ENCODE measurements at places on chromosomes 11 and 22.

DNA sequence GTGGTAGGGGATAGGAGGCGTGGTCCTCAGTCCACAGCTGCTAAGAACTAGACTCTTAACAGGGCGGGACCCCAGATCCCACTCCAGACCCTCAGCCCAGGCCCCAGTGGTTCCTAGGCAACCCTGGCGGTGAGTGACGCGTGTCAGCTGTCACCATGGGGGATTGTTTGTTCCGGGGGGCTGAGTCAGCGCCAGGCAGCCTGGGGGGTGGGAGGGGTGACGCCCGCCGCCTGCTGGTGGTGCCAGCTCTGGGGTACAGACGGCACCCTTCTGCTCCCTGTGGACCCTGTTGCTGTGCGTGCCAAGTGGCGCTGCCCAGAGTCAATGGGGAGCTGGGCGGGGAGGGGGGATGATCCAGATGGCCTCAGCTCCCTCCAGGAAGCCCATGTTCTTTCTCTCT is 2.5 kb downstream of the CNIH2 start:
- peak; percentile 59 for DNase-seq

- DNase-seq: no peak
Measured at GRCh38 chr22:23622634-23623033, 9.5 kb downstream of the DRICH1 start.

GRCh38 chr11:72229925-72230763 is 5.6 kb downstream of the INPPL1 start:
- DNase-seq: no peak

DNA sequence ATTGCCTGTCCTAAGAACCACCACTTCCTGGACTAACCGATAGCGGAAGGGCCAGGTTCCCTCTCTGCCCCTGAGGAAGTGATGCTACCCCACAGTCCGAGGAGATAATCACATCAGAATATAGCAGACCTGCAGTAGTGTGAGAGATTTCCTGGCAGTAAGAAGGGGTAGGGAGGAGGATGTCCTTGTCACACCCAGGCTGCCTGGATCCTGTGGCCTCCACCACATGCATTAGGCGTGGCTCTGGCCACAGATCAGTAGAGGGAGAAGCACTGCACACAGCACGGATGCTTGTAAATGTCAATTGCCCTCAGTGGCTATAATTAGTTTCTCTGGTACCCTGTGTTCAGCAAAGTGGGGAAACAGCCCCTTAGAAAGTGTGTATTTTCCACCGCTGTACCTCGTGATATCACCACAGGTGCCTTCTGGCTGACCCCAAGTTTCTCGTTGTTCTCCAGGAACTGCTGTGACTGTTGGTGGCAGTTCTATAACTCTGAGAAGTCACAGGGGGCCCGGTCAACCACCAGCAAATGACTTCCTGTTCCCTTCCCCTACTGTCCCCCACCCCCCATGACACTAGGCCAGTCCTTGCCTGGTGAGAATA is 61.8 kb downstream of the UBASH3B start:
- no peak for DNase-seq

GRCh38 chr11:19055016-19055415 is 5.5 kb downstream of the MRGPRX2 start:
- DNase-seq: no peak

GRCh38 chr11:106391771-106392420 is 314.4 kb downstream of the AASDHPPT start:
- DNase-seq: no peak

DNA sequence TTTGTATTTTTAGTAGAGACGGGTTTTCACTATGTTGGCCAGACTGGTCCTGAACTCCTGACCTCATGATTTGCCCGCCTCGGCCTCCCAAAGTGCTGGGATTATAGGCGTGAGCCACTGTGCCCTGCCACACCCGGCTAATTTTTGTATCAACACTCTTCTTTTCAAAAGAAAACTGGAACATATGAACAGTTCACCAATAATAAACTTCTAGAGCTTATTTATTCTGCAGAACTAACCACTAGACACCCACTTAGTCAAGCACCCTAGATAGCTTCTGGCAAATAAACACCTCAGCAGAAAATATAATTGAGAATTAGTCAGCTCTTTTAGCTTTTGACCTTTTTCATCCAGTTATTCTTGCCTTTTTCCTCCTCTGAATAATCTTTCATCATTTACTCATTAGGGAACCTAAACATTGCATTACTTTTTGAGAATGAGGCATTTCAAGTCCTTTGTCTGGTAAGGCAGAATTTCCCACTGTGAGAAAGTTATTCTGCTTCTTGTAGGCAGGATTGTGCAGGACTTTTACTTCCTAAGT is 27.3 kb upstream of the TMEM41B start:
- DNase-seq: no peak

- no peak for DNase-seq
Measured at GRCh38 chr11:124233376-124233775, 7.5 kb upstream of the OR8G1 start.

- DNase-seq: no peak
Measured at GRCh38 chr11:81449588-81450156, 1284.0 kb downstream of the FAM181B start.

- DNase-seq: no peak
Measured at GRCh38 chr22:17115236-17115635, 5.9 kb downstream of the TMEM121B start.

DNA sequence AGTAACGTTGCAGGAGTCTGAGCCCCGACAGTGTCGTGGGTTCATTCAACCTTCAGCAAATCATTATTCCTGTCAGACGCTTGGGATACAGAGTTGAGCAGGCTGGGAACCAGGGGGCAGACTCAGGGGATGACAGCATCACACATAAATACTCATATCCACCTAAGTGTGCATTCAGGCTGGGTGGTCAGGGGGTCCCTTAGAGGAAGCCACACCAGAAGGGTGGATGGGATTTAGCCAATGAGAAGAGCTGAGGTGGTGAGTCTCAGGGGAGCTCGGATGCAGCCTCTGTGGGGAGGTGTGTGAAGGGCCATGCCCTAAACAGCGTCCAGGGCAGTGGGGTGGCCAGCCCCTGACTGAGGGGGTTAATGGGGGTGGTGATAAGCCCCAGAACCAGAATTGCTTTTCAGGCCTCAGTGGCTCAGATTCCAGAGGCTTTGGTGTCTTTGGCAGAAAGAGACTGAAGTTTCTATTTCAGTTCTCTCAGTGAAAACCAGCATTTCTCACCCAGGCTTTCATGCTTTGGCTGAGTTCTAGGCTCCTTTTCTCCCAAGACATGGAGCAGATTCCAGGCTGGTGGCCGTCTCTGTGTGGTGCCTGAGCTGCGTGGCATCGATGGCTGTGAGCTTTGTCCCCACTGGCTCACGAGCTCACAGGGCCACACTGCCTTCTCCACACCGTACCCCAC is 83.9 kb upstream of the CLDN5 start:
- DNase-seq: no peak

- no peak for DNase-seq
Measured at GRCh38 chr11:59000003-59000402, 60.7 kb downstream of the GLYATL1 start.

DNA sequence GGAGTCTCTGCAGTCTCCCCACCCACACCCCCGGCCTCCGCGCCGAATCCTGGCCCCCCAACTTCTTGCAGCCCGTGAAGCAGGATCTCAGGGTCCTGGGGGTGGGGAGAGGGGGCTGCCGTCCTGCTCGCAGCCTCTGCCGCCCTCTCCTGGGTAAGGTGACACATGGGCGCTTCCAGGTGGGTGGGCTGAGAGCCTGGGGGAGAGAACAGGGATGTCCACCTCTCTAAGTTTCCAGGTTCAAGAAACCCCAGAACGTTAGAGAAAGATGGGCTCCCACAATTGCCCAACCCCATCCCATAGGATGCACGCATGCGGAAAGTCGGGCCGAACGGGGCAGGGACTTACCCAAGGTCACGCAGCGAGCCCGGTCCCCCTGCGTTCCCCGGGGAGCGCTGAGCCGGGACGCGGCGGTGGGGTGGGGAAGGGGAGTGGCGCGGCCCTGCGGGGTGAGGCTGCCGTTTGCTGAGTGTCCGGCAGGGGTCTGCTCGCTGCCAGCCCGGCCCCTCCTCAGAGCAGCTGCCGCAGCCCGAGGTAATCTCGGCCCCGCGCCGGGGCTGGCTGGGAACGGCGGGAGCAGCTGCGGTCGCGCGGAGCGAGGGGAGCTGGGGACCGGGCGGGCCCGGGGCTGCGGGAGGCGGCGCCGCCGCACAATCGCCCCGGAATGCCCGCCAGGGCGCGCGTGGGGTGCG is 705 bp upstream of the CAPN1 start:
- peak; percentile 82 for DNase-seq

GRCh38 chr11:86089659-86090058 is 20.8 kb upstream of the PICALM start:
- no peak for DNase-seq

DNA sequence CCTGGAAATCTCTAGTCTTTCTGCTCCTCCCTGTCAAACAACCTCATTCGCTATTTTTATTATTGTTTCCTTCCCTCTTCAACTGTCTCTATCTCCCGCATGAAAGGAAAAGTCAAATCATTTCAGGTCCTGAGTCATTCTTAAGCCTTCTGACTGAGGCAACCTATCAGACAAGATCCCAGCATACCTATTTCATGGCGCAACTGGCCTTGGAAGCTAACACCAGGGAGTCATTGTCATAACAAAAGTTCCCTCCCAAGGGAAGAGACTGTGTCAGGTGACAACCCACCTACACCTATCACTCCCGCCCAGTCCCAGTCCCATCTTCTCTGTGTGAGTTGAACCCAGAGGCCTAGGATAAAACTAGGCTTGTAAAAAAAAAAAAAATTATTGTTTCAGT is 10.2 kb upstream of the ARHGAP42 start:
- no peak for DNase-seq

DNA sequence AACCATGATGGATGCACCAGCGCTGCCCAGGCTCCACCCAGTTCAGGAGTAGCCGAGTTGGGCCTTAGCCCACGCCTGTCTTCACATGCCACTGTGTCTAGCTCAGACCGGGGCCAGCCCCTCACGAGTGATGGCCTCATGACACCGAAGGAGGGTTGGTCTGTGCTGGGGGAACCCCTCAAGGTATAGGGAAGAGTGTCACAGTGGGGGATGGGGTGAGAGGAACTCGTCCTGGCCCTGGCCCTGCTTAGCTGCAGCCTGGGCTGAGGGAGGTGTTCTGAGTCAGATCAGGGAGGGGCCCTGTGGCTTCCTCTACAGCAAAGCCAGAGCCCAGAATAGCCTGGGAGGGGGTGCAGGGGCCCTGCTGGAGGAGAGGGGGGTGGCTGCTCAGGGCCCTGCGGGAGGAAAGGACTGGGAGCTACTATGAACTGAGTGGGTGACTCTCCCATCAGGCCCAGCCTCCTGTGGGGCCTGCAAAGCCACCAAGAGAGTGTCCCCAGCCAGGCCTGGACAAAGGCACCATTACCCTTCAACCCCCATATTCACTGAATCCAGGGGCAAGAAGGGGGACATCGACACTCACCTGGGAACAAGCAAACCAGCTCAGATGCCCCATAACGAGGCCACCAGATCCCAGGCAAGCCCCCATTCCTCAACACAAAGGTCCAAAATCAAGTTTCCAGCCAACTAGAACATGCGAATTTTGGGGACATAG is 41.2 kb downstream of the IGLL5 start:
- DNase-seq: no peak

GRCh38 chr22:50281957-50282356 is 11.8 kb upstream of the MAPK11 start:
- DNase-seq: no peak

DNA sequence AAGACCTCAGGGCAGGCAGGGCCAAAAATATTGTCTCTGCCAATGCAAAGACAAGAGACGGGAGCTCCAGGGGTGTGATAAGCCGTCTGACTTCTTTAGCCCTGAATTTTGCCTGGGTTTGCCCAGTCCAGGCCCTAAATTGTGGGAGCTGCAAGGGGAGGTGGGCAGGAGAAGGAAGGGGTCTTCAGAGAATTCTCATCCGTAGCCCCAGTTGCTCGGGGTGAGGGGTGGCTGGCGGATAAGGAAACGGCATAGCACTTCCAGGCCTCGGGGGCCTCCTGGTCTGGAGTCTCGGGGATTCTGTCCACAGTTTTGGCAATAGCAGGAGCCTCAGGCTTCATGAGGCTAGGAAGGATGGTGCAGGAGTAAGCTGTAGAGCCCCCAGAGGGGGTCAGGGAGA is 7.4 kb downstream of the CD5 start:
- DNase-seq: no peak

DNA sequence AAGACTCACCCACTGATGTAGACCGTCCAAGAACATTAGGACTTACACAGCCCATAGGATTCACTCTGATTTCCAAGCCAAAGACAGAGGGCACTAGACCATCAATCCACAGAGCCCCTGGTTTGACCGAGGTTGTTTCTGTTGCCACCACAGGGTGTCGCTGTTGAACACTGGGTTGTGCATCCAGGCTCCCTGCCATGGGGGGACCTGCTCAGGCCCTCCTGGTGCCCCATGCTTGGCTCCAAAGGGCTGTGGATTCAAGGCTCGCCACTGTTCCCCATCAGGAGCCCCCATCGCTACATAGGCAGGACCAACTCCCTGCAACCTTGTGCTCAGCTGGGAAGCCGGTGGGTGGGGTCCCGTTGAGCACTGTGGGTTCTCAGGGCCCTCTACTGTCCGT is 128.0 kb upstream of the ANO1 start:
- DNase-seq: peak; percentile 66

DNA sequence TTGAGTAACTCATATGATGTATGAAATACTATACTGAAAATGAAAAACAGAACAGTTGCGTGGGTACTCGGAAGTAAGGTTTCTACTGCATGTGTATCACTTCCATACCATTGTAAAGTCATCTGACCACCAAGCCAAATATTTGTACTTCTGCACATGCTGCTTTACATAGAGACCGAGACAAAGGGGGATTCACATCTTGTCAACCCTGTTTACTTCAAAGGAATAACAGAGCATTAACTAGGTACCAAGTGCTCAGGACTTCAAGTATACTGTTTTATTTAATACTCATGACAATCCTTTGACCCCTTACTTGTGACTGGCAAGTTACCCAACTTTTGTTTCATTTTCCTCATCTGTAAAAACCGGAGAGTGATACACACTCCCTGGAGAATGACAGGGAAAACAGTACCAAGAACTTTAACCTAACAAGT is 9.9 kb downstream of the MAPK1 start:
- DNase-seq: no peak

DNA sequence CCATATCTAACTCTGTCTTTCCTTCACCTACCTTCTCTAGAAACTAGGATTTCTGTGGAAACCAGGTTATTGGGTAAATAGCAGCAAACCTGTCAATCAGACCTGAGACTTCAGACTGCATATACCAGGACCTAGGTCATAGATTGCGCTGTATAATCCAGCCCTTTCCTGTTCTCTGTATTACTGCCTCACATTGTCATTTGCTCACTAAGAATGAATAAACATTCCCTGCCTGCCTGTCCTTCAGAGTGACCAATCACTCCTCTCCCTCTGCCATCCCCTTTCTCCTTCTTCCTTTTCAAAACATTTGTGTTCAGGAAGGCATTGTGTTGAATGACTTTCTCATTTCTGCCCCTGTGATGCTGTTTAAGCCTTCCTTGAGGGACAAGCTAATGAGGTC is 14.1 kb upstream of the FZD4 start:
- DNase-seq: no peak

GRCh38 chr11:122788781-122789535 is 49.3 kb upstream of the CRTAM start:
- DNase-seq: no peak

GRCh38 chr11:12410006-12410728 is 32.8 kb downstream of the PARVA start:
- DNase-seq: peak; percentile 49
